ENCODE measurements at places on chromosomes 16 and 17.

- DNase-seq, result no peak
Measured at GRCh38 chr16:80664226-80664625, 123.4 kb downstream of the DYNLRB2 start.

- peak; percentile 80 for DNase-seq
Measured at GRCh38 chr17:45316434-45317110, at the start of gene MAP3K14. MAP3K14 (minus strand) TSS chr17:45317020; CDS start chr17:45290745, 26,275 bp downstream.

- DNase-seq, result no peak
Measured at GRCh38 chr17:61444831-61445230, 7.4 kb upstream of the TBX4 start.

DNA sequence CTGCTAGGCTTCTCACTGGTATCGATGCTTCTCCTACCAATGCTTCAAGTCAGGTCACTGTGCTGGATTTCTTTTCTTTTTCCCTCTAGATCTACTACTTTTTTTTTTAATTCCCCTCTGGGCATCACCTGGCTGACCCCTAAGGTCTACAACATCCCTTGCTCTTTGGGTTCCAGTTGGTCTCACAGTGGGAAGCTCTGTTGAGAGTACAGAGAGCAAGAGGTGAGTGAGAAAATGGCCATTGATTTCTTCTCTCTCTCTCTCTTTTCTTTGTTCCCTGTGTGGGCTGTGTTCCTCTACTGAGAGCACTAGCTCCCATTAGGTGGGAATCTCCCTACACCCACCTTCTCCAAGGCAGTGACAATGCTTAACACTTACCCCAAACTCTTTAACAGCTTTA is 413.4 kb downstream of the KCNJ2 start:
- no peak for DNase-seq

GRCh38 chr16:84905965-84906460 is 86.2 kb downstream of the CRISPLD2 start:
- no peak for DNase-seq

DNA sequence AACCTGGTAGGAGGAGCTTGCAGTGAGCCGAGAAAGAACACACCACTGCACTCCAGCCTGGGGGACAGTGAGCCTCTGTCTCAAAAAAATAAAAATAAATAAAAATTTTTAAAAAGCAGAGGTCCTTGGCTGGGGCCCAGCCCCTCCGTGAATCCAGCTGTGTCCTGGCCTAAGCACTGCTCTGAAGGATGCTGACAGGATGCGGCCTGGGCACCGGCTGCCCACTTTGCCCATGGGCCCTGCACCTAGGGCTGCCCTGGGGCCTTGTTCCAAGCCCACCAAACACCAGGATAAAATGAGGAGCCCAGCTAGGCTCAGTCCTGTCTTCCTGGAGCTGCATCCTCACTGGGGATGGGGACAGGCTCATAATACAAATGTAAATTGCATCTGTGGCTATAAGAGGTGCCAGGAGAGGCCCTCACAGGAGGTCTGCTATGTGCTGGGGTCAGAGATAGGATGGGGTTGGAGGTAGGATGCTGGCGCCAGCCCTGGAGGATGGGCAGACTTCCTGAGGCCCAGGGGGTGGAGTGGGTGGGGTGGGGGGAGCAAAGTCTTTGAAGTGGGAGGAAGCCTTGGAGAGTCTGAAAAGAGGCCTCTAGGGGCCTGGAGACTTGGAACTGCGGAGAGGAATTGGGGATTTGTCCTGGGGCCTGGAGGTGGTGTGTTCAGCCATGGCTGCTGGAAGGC is 6.2 kb downstream of the C16orf89 start:
- DNase-seq, result no peak

GRCh38 chr16:24433706-24434105 is 105.7 kb upstream of the RBBP6 start:
- no peak for DNase-seq

GRCh38 chr17:74677558-74678466 is 34.9 kb downstream of the CD300LF start:
- DNase-seq, result no peak

- DNase-seq, result no peak
Measured at GRCh38 chr17:4703330-4703691, 626 bp downstream of the PELP1 start.

DNA sequence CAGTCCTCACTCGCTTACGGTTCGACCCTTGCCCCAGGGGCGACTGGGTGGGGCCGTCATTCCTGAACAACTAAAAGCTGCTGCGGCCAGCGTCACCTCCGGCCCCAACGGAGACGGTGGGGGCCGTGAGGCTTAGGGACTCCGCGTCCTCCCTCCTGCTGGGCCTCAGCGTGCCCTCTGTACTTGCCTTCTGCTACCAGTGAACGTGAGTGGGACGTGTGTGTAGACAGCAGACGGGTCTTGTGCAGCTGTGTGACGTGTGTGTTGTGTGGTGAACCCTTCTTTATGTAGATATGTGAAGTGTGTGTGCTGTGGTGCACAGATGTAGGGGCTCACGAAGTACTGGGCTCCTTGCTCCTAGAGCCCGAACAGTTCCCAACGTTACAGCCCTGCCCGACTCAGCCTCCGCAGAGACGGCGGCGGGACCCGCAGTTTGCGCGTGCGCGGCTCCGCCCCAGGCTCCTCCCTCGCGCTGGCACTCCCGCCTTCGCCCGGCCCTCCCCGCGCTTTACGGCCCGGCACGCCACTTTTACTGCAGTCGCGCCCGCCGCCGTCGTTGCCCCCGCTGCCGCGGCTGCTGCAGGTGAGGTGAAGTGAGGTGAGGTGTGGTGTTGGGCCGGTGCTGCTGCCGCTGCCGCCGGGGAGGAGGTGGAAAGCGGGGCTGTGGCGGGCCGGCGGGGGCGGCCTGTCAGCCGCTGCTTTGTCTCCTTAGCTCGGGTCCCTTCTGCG is at the start of gene PHAF1:
TSS of gene PHAF1 (plus strand) at position 535 of the 729 bp plus-strand sequence. CDS start 235 bp downstream, outside the sequence.
- DNase-seq, result peak; percentile 99

Measured in H1 (cell line).